ENCODE measurements at places on chromosomes 5 and 9. TPM values are rescaled to one million over a fixed set of nuclear protein-coding genes. Genes with fewer than 3 reads are reported as not detected.

- no peak for DNase-seq
Observed at GRCh38 chr9:89360465-89360864, 42.2 kb downstream of the SECISBP2 start.

GRCh38 chr9:120869360-120869687 is 7.7 kb downstream of the PHF19 start:
- no peak for DNase-seq

DNA sequence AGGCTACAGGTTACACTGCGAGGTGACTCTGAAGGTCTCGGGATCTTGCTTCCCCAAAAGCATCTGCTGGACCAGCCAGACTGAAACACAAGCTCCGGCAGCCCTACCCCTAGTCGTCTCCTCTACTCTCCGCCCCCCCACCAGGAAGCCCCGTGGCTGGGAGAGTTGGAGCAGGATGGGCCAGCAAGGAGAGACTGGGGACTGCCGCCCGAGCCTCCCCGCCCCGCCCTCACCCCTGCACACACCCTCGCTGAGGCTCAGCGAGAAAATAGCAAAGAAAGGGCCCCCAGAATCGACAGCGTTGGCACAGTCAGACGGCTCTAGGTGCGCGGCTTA is 1.3 kb downstream of the TRIM7 start:
- DNase-seq, result no peak

DNA sequence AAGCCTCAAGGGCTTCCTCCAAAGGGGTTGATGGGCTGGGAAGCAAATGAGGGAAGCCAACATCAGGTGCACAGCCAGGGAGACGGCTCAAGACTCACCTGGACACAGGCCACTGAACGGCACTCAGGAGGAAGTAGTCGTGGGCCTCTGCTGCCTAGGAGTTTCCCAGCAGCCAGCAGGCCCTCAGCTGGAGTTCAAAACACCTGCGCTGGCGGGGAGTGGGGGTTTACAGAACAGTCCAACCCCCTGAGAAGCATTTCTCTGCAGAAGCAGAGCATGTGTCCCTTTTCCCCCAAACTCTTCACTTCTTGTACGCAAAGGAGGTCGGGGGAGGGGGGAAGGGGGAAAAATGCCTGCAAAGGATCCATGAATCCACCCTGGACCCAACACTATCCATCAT is 2.3 kb downstream of the WHRN start:
- no peak for DNase-seq

GRCh38 chr5:32165-32564 is 59.8 kb upstream of the PLEKHG4B start:
- no peak for DNase-seq

Gene TRPM3
- not detected for total RNA-seq

Gene GFI1B
- total RNA-seq, result not detected

- DNase-seq, result no peak
Observed at GRCh38 chr5:167642779-167643517, 648.5 kb upstream of the WWC1 start.

GRCh38 chr9:21803649-21804048 is 1.2 kb downstream of the MTAP start:
- DNase-seq, result no peak

Gene GABRB2
- total RNA-seq, result not detected

DNA sequence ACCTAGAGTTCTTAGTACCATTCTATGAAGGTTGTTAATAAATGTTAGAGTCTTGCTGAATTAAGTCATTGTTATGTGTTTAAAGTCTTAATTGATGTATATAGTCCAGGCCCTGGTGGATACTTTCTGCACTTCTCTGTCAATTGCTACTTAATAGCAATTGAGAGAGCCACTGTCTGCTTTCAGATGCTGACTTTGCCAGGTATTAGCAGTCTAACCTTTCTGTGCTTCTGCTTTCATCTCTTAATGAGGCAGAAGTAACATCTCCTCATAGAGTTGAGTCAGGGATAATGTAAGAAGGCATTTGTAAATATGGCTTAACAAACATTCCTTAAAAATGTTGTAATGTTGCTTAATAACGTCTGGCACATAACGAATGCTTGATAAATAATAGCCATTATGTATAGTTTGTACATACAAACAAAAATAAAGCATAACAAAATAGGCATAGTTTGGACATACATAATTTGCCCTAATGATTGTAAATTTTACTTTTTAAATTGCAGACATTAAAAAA is 28.3 kb downstream of the RASGRF2 start:
- DNase-seq, result no peak

- no peak for DNase-seq
Observed at GRCh38 chr5:179309751-179310320, 35.4 kb downstream of the ADAMTS2 start.

GRCh38 chr5:144024545-144024944 is 145.9 kb downstream of the YIPF5 start:
- no peak for DNase-seq

DNA sequence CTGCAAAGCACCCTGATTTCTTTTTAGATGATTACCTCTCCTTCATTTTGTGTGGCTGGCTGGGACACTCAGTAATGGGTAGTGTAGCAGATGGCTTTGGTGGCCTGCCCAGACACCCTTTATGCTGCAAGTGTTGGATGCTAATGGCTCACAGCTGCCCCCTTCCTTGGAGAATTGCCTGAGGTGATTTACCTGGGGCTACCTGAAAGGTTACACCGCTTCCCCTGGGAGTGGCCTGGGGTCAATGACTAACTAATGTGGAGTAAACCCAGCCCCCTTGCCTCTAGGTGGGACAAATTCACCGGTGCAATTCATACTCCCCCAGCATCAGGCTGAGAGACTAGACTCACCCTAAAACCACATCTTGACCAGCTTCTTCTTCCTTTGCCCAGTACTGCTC is 23.5 kb upstream of the HAND1 start:
- DNase-seq, result no peak

GRCh38 chr9:69485466-69485865 is 160.5 kb downstream of the ENTREP1 start:
- no peak for DNase-seq

Gene PCDHA7
- 0.05 TPM for total RNA-seq

Gene G3BP1
- 147 TPM for total RNA-seq

Gene TCOF1
- total RNA-seq, result 29.1 TPM

DNA sequence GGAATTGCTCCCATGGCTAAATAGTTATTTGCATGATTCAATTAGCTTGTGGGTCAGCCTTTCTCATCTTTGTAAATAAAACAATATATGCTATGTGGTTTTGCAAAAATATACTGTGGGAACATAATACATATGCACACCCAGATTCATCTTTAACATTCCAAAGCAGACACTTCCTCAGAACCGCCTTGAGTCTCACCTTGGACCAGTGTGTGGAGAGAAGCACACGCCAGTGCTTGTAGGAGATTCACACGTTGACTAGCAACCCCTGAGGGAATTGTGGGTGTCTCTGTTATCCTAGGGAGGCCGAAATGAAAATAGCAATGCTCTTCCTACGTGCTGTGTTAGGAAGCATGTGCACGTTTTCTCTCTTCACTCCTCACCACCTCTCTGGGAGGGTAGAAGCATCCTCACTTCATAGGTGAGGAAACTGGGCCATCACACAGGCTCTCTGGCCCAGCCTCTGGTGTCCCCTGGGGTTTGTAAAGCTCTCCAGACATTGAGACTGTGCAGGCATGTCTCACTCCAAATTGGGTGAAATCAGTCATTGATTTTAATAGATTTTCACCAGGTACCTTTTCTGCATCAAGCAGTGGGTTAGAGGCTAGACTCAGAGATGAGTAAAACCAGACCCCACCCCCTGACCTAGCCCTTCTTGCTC is 221.7 kb downstream of the PBX3 start:
- no peak for DNase-seq

DNA sequence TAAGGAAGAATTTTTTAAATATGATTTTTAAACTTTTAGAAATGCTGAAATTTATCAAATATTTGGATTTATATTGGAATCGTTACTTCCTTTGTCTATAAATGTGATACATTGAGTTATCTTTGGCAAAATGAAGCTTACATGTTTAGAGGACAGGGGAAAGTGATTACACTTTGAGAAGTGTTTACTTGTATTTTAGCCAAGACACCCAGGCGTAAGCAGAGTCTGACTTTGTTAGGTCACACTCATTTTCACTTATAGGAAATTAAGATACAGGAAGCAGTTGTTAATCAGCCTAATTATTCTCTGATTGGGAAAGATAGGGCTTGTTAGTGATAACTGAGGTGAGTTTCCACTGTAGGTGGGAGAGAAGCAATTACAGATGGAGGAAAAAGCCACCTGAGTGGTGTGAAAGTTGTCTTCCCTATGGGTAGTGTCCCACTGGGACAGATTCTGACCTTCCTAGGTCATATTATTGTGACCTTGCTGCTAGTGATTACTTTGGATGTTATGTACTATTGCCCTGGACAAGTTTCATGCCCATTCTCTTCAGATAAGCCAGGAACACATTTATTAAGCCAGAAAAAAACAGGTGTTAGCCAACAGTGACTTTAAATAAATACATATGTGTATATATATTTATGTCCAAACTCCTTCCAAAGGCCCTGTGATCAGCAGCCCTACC is 88.7 kb downstream of the UHRF2 start:
- DNase-seq, result no peak

DNA sequence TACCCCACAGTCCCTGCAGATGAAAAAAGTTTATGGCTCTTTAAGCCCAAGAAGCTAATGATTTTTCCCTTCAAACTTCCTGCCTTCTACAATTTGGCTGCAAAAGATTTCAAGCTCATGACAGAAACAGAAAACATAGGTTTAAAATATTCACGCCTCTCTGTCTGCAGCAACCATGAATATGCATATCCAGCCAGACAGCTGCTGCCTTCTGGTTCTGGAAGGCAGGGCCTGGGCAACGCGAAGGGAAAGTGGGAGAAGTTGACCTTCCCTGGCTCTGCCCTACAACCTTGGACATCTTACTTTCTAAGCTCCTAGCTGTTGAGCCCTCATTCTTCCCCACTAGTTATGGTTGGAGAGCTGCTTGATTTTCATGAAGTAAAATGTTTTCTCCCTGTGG is 64.8 kb upstream of the CLINT1 start:
- DNase-seq, result no peak

DNA sequence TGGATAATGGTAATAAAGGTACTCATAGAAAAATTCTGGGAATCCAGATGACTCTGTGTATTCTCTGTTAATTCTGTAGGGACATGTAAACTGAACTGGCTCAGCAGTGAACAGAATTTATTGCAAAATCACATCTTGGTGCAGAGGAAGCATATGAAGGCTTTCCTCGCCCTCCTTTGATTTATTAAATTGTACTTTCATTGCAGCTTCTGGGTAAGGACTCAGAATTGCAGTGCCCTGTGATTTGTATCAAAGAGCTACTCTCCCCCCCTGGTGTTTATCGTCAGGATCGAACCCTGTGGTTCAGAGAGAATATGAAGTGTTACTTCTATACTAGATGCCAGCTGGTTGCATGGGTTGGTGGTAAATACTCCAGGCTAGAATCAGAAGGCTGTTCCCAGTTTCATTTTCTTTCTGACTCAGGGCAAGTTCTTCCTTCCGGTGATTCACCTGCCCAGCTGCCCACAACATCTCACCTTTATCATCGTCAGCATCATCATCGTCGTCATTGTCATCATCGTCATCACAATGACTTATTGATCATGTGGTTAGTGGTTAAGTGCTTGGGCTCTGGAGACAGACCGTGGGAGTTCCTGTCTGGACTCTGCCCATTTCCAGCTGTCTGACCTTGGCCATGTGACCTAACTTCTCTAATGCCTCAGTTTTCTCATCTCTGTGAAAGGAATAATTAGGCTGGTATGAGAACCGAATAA is 238.8 kb downstream of the ARHGAP26 start:
- peak; percentile 82 for DNase-seq

GRCh38 chr5:95996904-95997723 is 35.5 kb upstream of the ELL2 start:
- no peak for DNase-seq

DNA sequence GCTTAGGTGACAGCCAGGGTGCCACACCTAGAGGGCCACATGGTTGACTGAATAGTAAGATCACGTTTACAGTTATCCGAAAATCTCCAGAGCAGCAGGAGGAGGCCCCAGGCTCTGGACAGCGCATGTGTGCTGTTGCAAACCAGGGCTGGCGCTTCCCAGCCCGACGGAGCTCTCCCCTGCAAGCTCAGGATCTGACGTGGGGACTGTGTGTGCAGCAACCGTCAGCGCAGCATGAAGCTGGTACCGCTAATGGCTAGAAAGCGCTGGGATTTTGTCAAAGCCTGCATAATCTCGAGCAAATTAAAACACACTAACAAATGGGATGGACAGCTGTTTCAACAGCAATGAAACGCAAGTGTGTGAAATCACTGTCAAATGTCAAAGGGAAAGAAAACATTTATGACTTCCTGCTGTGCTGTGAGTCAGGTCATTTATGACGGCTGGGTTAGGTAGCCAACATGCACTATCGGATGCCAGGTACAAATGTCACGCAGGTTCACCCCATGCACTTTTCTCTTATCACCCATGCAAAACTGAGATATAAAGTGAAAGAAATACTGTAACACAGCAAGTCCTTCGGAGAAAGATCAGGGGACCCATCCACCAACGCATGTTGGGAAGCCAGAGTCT is 7.5 kb downstream of the SURF4 start:
- no peak for DNase-seq

DNA sequence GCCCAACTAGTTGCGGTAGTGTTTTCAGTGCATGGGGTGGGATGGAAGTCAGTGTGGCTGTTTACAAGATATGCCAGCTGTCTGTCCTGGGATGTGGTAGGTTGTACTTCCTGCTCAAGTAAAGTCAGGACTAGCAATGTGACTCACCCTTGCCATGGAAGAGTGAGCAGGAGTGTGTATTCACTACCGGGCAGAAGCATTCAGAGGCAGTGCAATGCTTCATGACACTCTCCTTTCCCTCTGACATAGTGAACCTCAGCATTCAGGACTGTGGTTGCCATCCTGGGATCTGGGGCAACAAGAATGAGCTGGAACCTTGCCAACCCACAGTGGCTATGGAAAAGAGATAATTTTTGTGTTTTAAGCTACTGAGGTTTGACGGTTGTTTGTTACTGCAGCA is 68.9 kb downstream of the BOD1 start:
- no peak for DNase-seq

DNA sequence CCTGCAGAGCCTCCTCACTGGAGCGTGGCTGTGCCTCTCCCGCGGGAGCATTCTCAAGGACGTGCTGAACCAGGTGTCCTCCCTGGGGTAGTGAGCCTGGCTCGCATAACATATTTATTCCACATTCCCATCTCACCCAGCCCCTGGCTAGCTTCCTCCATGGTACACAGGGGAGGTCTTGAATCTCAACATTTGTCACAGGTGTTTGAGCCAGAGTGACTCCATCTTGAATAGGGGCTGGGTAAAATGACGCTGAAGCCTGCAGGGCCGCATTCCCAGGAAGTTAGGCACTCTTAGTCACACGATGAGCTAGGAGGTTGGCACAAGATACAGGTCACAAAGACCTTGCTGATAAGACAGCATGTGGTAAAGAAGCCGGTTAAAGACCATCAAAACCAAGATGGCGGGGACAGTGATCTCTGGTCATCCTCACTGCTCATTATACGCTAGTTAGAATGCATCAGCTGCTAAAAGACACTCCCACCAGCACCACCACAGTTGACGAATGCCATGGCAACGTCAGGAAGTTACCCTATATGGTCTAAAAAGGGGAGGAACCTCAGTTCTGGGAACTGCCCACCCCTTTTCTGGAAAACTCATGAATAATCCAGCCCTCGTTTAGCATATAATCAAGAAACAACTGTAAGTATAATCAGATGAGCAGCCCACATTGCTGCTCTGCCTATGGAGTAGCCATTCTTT is 273.8 kb upstream of the IRX4 start:
- no peak for DNase-seq
